ENCODE measurements at places on chromosomes 2 and 18.
A peak's percentile ranks its signal among the peaks of the same experiment; 100 is the strongest.

DNA sequence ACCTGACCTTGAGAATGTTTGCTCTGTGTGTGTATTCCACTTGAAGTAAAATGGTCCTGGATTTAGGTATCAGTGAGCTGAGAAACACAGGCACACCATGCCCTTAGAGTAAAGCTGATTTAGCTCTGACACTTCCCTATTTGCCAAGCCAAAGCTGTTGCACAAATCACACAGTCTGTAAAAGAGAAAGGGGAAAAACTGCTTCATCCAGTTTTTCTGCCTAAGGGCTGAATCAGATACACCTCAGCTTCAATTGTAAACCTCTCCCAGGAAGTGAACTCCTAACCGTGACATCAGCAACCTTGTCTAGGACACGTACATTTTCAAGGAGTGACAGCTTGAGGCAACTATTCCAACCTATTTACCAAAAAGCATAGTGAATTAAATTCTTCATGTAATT, 150.4 kb downstream of the NR4A2 start:
- DNase-seq, result no peak

DNA sequence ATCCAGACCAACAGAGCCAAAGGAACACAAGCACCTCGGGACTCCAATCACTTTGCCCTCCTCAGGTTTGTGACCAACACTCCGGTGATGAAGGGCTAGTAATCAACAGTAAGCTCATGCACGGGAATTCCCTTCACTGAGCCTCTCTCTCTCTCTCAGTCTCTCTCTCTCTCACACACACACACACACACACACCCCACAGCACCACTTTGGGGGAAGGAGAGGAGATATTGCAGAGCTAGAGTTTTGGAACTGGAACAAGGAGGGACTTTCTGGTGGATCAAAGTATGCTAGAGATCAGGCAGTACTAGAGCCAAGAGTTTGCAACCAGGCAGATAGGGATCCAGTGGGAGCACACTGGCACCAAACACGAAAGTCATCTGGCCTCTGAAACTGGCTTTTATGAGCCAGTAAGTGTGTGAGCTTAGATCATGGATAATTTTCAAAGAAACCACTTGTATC, 98.7 kb downstream of the ANKRD44 start:
- no peak for DNase-seq

DNA sequence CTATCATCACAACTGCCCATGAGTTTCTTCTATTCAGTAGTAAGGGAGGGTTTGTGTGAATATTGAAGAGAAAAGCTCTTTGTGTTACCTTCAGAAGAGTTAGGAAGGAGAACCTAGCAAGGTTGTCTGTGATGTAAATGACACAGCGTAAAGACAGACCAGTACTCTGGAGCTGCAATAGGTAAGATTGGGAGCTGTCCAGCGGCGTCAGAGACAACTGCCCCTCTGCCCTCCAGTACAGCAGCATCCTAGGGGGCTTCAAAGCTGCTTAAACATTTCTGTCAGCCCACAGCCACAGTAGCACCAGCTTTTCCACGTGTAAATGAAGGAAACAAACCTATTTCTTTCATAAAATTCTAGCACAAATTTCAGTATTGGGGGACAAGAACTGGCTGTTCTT, 34.5 kb downstream of the NYAP2 start:
- DNase-seq, result no peak

DNA sequence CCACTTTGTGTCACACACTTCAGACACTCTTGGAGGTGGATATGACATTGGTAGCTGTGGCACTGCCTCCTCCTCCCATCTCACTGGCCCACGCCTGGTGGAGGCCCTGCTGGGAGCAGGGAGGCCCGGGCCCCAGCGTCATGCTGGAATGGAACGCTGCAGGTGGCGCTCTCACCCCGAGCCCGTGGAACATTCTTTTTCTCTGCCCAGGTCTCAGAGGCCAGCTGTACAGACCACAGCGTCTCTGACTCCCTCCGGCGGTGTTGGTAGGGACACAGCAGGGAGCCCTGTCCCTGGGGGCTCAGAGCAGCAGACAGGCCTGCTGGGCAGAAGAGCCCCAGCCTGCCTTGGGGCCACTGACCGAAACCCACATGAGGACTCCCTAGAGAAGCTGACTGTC, 218.1 kb downstream of the TWIST2 start:
- DNase-seq, result no peak

GRCh38 chr2:201660293-201660895, 17.1 kb upstream of the TMEM237 start:
- no peak for DNase-seq

GRCh38 chr2:59774821-59775433, 778.5 kb downstream of the BCL11A start:
- no peak for DNase-seq

GRCh38 chr2:9751831-9752230, 91.4 kb upstream of the TAF1B start:
- no peak for DNase-seq

DNA sequence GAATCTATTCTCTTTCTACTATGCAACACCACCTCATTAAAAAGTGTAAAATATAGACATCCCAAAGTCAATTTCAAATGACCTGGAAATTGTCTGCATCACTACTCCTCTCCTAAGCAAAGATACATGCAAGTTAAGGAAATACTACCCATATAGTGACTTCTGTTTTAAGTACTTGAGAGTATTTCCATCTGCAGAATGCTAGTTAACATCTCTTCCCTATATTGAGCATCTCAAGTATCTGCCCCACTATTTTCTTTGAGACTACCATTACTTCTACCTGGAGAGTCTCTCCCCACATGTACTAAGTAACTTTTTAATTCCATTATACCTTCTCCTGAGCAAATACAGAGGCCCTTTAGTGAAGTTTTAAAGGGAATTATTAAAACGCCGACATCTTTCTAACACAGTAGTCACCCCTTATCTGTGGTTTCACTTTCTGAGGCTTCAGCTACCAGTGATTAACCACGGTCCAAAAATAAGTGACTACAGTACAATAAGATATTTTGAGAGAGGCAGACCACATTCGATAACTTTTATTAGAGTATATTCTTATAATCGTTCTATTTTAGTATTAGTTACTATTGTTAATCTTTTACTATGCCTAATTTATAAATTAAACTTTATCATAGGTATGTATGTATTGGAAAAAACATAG, 21.8 kb downstream of the CWC22 start:
- no peak for DNase-seq

GRCh38 chr2:182228741-182229140, 198.1 kb downstream of the PDE1A start:
- no peak for DNase-seq

- DNase-seq, result no peak
These were observed 11.8 kb upstream of the KCMF1 start for GRCh38 chr2:84959095-84959565.

DNA sequence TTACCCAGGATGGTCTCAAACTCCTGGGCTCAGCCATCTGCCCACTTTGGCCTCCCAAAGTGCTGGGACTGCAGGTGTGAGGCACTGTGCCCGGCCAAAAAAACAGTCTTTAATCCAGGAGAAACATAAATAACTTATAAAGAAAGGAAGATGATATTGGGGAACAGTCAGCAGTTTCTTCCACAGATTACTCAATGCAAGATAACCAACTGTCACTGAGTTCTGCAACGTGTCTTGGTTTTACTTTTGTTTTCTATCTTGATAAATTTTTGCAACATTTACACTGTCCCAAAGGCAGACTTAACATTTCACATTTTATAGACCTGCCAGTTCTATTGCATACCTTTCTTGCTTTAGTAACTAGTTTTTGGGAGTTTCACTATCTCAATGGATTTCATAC, 71.1 kb downstream of the ANKRD44 start:
- DNase-seq, result peak; percentile 49

GRCh38 chr18:71036783-71037182, 747.9 kb downstream of the SOCS6 start:
- DNase-seq, result no peak

DNA sequence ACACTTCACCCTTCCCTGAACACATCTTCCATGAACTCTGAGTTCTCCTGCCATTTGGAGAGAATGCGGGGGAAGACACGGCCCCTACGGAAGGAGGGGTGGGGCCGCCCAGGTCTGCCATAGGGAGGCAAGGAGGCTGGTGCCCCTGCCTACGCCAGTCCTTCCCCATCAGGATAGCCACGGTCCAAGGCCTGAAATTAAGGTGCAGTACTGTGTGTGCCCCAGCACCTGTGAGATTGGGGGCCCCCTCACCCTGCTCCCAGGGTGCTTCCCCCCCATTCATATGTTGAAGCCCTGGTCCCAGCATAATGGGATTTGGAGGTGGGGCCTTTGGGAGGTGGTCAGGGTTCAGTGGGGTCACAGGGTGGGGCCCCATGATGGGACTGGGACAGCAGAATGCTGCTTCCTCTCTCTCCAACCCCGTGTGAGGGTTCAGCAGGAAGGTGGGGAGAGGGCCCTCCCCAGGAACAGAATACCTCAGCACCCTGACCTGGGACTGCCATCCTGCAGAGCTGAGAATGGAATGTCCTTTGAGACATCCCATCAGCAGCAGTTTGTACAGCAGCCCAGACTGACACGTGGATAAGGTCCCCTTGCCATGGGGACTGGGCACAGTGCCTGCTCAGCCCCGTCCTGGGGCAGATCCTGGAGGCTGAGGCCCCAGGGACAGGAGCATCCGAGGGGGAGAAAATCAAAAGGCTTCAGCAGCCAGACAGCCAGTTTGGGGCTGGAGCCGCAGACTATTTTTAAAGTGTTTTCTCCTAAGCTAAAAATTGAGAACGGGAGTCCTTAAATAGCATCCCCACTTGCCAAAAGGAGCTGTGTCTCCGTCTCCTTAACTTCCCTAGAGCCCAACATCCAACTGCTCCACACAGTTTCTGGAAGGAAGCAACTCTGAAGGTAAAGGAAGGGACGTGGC, 105.1 kb downstream of the NDUFA10 start:
- no peak for DNase-seq

DNA sequence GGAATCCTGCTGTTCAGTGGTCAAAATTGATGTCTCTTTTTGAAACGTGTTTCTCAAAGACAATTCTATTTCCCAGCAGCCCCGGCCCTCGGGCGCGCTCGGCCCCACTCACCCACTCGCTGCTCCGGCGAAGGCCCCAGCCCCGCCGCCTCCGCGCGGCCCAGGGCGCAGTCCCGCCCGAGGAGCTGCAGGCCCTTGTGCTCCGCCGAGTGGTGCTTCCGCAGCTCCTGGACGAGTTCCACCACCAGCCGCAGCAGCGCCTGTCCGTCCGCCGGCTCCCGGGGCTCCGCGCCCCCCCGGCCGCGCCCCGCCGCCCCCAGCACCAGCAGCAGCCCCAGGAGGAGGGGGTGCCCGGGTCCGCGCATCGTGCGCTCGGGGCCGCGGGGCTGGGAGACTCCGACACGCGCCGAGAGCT, 413 bp downstream of the ALKAL2 start:
- no peak for DNase-seq

DNA sequence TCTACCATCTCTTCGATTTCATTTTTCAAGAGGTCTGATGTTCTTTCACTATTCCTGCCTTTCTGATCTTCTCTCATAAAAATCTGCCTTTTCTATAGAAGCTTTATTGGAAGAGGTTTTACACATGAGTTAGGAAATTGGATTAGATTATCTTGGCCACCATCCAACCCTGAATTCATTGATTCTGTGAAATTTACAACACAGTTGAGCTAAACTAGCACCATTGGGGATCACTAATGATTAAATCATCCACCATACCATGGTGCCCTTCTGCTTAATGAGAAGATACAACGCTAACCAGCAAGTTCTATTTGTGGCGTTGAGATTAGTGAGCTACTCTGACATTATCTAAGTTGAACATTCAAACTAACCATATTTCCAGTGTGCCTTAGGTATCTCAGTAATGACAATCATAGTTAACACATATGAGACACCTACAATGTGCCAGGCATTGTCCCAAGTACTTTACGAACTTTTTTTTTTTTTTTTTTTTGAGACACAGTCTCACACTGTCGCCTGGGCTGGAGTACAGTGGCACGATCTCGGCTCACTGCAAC, 17.3 kb upstream of the LBH start:
- DNase-seq, result no peak

DNA sequence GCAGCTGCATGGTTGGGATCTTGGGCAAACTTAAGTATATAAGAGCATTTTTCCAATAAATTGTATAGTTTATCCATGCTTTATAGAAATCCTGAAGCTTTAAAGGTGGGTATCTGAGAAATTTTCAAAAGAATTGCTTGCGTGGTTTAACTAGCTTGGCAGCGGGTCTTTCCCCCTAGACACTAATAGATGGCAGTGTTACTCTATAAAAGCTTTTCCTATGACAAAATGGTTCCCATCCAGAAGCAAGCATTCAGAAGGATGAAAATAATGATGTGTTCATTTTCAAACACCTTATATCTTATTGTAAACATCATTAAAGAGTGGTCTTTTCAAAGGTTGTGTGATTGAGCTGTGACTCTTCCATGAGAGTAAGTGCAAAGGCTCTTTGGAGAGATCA, 45.9 kb downstream of the KDM3A start:
- no peak for DNase-seq

DNA sequence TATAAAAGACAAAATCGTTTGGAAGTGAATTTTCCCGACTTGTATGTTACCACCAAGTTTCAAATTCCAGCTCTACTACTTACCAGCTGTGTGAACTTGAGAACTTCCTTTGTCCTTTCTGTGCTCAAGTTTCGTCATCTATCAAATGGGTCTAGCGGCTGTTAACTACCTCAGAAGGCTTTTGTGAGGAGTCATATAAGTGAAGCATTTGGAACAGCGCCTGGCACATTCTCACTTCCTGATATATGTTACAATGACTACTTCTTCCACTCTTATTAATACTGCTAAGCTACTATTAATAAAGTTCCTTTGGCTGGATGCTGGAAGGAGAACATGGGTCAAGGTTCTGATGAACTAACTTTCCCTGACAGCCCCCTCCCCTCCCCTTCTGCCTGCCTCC, 104.5 kb downstream of the MEIS1 start:
- no peak for DNase-seq

DNA sequence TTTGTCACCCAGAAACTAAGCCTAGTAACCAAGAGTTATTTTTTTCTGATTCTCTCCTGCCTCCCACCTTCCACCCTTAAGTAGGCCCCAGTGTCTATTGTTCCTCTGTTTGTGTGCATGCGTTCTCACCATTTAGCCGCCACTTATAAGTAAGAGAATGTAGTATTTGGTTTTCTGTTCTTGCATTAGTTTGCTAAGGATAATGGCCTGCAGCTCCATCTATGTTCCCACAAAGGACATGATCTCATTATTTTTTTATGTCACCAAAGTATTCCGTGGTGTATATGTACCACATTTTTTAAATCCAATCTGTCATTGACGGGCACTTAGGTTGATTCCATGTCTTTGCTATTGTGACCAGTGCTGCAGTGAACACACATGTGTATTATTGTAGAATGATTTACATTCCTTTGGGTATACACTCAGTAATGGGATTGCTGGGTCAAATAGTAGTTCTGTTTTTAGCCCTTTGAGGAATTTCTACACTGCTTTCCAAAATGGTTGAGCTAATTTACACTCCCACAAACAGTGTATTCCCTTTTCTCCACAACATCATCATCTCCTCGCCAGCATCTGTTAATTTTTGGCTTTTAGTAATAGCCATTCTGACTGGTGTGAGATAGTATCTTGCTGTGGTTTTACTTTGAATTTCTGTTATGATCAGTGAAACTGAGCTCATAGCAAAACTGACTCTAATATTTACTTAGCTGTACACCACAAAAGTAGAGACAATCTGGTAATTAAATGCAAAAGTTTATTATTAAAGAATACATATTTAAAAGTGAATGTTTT, 660.1 kb upstream of the SLC8A1 start:
- no peak for DNase-seq

- no peak for DNase-seq
These were observed 1.9 kb downstream of the BMPR2 start for GRCh38 chr2:202378001-202378400.

Data from CD4-positive, alpha-beta T cell (primary cell).